ENCODE measurements at places on chromosomes 6 and 20. TPM values are rescaled to one million over a fixed set of nuclear protein-coding genes. Genes with fewer than 3 reads are reported as not detected.

The SCUBE3 gene
- 0.13 TPM for total RNA-seq

The SUMO4 gene
- total RNA-seq: 0.71 TPM

- DNase-seq: no peak
Measured at GRCh38 chr6:145272246-145272645, 463.1 kb downstream of the EPM2A start.

DNA sequence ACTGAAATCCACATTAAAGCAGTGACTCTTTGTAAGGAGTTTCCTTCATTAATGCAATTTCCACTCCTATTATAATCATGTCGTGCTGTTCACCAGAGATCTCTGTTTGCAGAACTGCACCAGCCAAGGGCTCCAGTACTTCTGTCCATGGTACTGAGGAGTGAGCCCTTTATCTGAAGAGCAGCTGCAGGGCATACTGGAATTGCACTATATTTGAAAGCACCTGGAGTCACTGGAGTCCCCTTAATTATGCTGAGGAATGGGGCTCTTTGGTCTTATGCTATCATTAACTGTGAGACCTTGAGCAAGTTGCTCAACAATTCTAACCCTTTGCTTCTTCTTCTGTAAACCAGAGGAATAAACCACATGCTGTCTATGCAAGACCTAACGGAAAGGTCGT lies 61.7 kb upstream of the NUP153 start:
- no peak for DNase-seq

DNA sequence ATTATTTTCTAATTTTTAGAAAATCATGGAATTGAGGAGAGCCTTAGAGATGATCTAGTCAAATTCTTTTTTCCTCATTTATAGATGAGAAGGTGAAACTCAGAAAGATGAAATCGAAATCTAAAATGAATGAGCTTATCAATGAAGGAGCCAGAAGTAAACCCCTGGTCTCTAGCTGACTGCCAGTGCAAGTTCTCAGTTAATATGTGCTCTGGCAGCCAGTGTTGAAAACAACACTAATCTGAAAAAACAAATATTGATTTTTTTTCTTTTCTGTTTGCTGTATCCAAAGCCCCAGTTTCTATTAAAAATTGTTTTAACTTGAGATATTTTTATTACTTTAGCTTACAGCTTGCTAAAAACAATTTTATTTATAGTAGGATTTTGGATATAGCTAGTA lies 21.5 kb upstream of the PBOV1 start:
- DNase-seq: no peak

DNA sequence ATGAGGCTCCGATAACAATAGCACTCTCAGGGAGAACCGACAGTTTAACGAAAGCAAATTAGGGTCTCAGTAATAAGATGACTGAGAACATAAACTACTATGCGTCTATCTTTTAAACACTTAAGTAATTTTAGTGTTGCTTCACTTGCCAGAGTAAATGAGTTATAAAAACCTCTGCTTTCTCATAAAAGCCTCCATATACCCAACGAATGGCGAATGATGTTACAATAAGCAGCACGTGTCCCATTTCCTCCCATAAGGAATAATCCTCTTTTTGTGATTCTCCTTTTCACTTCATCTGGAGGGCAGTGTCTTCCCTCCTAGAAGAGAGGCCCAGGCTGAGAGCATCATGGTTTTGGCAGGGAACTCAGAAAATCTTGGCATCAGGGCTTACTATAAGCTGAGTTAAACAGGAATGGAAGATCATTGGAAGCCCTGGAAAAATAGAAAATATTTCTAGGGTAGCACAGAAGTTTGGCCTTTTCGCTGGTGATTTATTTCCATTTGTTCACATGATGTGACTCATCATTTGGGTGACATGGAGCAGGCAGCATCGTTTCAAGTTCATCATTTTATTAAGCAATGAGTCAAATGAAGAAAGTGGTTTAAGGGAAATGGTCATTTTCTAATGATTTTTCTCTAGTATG lies 255.4 kb downstream of the ATXN1 start:
- DNase-seq: no peak

All from left cardiac atrium (tissue), 4 donors.